Kidney (tissue), 22 donors: ENCODE measurements at places on chromosomes 4 and X.

DNA sequence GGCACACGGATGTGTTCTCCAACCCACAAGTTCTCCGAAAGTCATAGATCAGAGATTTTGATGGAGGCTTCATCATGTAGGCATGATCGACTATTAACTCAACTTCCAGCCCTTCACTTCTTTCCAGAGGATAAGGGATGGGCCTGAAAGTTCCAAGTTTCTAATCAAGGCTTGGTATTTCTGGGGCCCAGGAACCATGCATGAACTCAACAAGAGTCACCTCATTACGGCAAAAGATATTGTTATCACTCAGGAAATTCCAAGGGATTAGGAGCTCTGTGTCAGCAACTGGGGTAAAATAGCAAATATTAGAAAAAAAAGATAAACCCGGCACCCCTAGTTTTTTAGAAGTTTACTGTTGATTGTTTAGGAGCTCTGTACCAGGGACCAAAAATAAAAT lies 240.1 kb upstream of the PPP1R2C start:
- no peak for DNase-seq

GRCh38 chr4:14800977-14801376 lies 201.3 kb upstream of the CPEB2 start:
- DNase-seq = no peak

GRCh38 chr4:38673130-38673978 lies 9.4 kb downstream of the KLF3 start:
- DNase-seq = no peak

- DNase-seq = no peak
Measured at GRCh38 chrX:149312988-149313387, 192.1 kb downstream of the IDS start.

DNA sequence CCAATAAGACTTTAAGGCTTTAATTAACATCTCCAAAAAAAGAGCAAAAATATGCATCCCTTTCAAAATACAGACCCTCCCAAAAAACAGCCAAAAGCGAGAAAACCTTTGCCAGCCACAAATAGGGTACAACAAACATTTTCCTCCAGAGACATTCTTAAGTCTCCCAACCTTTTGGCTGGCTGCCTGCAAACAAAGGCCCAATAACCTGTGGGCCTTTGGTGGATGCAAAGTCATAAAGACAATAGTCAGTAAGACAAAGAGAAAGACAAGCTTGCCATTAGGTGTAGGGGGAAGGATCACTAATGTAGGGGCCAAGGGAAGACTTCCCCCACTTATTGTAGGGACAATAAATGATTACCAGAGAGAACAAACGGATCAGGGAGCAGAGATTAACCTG lies 215.5 kb upstream of the ZFP42 start:
- DNase-seq = no peak

DNA sequence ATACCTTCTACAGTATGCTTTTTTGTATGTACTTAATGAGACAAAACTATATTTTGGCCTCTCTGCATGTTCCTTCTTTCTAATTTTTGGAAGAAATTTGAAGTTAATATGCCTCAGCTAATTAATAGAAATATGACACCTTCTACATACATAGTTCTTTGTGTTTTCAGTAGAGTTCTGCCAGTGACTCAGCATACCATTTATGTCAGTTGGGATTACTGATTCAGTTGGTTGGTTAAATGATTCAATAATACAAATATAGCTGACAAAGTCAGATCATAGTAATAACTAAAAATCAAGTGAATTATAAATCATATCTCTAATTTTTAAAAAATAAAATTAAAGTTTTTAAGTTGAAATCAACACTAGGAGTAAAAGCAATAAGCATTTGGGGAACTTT lies 16.8 kb downstream of the BTC start:
- no peak for DNase-seq

DNA sequence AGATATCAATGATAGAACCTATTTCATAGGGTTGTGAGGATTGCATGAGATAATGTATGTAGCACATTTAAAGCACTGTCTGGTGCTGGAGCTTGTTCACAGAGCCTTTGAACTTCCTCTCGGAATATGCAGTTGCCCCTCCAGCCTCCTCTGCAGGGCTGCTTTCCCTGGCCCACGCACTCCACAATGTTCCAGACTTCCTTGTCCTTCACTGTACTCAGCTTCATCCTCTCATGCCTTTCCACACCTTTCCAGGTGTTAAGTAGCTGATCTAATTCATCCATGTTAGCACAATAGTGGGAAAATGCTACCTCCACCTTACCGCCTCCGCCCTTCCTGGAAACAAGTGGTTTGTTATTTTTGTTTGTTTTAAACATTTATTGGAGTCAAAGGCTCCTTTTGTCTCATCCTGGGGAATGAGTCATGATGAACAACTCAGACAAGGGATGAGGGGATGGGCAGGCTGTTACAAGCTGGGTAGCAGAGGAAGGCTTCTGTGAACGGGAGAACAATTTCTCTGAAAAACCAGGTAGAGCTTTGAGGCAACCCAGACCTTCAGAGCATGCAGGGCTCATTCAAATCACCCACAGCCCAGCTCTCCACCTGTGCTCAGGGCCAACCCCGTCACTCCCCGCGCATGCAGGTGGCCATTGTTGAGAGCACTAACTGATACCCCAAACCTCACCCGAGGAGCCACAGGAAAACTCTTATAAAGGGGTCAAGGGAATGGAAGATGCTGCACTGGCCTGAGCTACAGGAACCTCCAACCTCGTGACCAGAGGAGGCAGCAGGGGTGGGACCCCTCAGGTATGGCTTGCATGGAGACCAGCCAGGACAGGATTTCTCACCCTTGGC lies 84.9 kb upstream of the TBL1X start:
- no peak for DNase-seq

- DNase-seq = no peak
Measured at GRCh38 chr4:175720722-175721121, 91.3 kb downstream of the GPM6A start.

DNA sequence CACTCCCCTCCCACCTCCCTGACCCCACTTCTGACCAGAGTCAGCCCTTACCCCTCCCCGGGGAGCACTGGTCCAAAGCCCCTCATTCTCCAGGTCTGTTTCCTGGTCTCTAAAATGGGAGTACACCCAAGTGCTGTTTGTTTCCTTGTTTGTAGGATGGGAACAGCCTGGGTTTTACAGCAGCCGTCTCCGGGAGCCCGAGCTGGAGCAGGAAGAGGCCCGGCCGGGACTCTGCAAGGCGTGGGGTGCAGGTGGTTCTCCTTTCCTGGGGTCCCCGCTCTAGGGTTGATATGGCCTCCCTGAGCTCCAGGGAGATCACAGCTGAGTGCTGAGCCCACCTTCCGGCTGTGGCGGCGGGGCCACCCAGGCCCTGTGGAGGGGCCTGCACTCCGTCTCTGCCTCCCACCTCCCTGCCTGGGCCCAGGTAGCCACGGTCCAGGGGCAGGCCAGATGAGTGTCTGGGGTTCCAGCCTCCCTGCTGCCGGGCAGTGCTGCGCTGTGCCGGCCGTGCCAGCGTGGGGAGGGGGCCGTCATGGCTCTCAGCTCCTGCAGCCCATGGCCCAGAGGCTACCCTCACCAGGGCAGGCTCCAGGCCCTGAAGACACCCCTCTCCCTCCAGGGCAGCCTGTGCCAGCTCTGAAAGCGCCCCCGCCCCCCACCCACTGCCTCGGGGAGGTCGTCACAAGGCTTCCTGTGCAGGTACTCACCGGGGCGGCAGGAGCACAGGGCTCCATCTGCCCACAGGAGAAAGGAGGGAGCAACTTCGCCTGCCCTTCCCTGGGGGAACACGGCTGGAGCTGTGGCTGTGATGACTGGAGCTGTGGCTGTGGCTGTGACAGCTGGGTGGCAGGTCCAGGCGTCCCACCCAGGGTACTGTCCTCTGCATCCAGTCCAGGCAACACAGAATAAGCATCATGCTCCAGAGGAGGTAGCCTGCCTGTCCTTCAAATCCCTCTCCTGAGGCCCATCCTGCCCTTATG lies 98.8 kb downstream of the ADRA2C start:
- DNase-seq = peak; percentile 15

DNA sequence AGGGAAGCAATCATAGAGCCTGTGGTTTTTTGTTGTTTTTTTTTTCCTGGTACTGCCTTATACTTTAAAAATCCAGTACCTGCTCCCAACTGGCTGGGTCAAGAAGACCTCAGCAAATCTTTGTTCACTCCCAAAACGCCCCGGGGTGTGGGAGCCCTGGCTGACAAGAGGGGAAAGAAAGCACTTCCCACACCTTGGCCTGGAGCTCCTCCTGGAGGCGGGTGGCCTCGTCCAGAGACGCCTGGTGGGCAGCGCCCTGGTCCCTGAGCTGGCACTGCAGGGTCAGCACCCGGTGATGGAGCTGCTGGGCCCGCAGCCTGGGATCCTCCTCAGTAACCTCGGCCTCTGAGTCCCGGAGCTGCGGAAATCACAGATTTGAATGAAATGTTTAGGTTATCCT lies 38.2 kb downstream of the C4orf50 start:
- peak; percentile 43 for DNase-seq

GRCh38 chr4:127881563-127881864 lies 821 bp downstream of the PLK4 start:
- no peak for DNase-seq

GRCh38 chrX:11461201-11462001 lies 168.2 kb downstream of the AMELX start:
- DNase-seq = no peak

DNA sequence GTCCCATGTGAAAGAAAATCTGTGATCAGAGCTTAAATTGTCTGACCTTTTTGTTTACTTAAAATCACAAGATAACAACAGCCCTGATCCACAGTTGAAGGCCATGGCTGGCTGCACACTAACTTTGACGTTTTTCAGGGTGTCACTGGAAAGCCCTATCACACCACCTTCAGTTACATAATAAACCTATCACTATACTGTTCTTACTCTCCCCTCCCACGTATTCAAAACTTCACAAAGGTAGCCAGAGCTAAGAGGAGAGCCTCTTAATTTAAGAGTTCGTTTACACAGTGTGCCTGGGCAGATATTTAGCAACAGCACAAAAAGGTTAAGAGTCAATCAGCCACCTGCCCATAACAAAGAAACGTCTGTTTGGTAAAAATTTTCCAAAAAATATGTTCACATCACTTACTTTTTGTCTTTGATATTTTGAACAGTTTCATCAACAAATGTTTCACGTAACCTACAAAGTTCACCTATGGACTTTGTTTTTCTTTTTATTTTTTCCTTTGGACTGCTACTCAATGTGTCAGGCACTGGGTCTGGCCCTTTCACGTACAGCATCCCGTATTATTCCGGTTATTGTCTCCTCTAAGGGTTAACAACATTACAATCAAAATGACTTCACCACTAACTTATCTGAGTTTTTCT lies 25.0 kb downstream of the RFC1 start:
- DNase-seq = peak; percentile 52

- DNase-seq = peak; percentile 15
Measured at GRCh38 chr4:107035819-107036583, at the start of gene DKK2. DKK2 (minus strand) TSS chr4:107036313; CDS start chr4:107035591, 722 bp downstream.

- DNase-seq = no peak
Measured at GRCh38 chr4:122739174-122739573, 6.7 kb downstream of the BBS12 start.

DNA sequence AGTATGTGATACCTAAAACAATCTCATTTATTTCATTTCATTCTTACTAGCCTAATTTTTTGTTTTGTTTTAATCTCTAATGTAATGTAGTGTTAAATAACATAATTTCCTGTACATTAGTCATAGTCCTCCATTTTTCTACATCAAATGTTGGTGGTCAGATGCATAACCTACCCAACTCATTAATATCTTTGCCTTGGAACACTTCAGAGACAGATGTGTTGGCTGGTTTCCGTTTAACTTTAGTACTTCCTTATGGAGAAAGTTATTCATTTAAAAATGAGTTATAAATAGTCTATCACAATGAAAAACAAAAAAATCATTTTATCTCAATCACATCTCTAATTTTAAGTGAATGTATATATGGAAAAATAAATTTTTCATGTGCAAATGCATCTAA lies 190.2 kb downstream of the ANTXR2 start:
- no peak for DNase-seq

DNA sequence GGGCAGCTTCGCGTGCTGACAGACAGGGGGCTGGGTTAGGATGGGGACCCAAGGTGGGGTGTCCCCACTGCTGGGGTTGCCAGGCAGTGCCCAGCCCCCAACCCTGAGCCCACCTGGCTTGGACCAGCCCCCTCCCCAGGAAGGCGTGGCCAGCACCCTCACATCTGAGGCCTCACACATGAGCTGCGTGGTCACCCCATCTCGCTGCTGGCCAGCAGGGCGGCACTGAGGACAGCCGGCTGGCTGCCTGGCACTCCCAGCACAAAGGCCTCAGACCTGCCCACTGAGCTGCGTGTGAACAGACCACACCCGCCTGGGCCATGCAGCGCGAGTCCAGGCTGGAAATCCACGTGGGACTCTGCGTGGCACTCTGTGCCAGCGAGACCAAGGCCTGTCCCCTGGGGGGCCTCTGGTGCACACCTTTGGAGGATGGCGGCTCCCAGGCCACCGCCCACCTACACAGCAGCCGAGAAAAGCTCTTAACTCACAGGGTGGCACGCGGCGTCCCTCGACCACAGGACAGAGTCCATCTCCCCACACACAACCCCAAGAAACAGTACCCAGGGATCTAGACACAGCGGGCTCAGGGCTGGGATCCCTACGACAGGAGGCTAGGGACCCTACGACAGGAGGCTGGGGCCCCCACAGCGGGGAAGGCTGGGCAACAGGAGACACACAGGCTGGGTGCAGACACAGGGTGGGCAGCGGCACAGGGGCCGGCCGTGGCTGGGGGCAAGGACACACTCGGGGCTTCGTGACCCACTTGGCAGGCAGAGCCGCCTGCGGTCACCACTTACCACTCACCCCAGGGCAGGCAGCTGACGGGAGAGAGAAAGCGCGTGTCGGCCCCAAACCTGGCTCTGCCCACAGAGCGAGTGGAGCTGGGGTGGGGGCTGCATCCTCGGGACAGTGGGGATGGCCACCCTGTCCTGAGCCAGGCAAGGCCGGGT lies 9.8 kb downstream of the DGKQ start:
- peak; percentile 69 for DNase-seq

DNA sequence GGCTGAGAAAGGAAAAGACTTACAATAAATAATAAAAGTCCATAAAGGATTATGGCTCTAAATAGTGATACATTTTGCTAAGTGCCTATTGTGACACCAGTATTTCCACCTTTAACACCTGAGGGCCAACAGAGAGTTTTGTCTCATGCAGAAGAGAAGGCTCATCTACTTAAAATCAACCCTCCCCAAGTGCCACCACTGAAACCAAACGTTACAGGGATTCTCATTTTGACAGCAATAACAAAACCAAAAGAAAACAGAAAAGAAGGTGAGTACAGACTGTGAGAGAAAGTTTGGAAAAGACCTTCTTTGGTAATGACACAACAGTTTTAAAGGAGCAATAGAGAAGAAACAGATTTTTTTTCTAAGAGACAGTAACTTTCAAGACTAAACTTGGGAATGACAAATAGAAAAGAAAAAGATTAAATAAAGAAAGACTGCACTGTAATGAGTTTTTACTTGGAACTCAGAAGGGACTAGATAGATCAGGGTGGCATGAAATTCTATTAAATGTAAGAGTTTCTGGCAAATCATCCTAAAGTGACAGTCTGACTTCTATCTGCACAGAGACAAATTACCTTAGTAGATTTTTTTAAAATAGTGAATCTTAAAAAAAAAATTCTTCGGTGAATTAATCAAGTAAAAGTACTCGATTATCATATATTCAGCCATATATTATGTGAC lies 109.7 kb downstream of the ZNF827 start:
- DNase-seq = no peak
